ENCODE measurements at places on chromosomes 5 and 9.
A peak's percentile ranks its signal among the peaks of the same experiment; 100 is the strongest.

DNA sequence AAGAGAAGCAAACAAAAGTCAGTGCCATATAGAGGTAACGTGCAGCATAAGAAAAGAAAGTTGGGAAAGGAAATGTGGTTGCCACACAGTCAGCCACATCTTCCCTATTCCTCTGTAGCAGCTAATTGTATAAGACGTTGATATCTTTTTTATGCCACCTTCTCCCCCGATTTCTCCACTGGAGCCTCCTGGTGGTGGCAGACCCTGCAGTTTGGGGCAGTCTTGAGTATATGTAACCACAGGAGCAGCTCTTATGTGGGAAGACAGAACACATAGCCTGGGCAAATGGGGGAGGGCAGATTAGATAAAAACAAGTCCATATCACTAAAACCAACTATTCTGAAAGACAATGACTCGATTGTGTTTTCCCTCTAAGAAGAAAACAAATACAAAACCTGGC, 99.7 kb downstream of the PLCXD3 start:
- DNase-seq = no peak

GRCh38 chr5:149002053-149002452, 60.8 kb downstream of the SH3TC2 start:
- peak; percentile 99 for DNase-seq

GRCh38 chr9:123974471-123974870, 37.1 kb upstream of the LHX2 start:
- DNase-seq = no peak

DNA sequence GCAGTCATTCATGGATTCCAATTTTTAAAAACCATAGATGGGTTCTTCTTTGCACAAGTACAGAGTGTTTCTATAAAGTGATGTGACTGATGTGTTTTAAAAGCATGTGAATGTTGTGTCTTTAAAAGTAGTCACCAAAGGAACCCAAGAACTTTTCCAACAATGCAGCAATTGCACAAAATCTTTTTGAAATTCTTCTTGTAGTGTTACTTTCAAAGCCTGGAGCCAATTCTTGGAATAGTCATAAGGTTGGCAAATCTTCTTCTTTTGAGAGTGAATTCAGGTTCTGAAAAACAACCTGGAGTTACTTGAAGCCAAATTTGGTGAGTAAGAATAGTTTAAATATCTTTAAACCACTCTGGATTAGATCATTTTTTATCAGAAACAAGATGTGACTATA, 10.5 kb downstream of the GRAMD2B start:
- peak; percentile 63 for DNase-seq

GRCh38 chr9:63728287-63728686, 1556.7 kb downstream of the FOXD4L5 start:
- DNase-seq = no peak

DNA sequence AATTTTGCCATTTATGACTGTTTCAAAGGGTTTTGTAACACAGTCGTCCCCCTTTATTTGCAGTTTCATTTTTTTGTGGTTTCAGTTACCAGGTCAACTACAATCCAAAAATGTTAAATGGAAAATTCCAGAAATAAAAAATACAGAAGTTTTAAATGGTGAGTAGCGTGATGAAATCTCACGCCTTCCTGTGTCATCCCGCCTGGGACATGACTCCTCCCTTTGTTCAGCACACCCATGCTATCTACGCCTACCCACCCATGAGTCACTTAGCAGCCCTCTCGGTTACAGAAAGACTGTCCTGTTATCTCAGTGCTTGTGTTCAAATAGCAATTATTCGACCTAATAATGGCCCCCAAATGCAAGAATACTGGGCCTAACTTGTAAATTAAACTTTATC, 765.3 kb upstream of the ADAMTS16 start:
- no peak for DNase-seq

GRCh38 chr5:107639990-107640389, 30.7 kb downstream of the EFNA5 start:
- no peak for DNase-seq

DNA sequence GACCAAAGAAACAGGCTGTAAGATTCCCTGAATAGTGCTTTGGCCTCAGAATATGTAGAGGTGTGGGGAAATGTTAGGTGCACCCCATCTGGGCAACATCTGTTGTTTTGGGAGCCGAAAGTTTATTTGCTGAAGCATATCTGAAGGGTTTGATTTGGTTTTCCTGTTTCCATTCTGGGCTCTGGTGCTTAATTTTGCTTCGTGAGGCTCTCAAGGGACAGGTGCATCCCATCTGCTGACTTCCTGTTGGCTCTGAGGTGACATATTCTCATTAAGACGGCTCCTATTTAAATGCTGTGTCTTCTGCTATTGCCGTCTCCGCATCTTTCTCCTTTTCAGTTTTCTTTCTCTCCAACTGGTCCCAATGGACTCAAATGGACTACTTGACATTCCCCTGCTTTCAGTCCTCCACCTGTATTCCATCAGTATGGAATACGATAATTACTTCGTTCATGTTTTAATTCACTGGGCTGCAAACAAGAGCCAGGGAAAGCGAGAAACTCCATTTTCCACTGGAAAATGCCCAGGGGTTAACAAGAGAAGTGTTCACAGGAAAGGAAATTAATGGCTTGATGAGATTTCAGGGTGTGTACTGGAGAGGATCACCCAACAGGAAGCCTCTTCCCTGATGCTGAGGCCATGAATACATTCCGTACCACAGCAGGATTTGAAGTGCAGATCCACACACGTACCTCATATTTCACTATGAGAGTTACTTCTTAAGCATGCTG, 104.0 kb downstream of the MTX3 start:
- no peak for DNase-seq

GRCh38 chr5:179769796-179770195, 24.0 kb upstream of the LTC4S start:
- DNase-seq = no peak

GRCh38 chr9:35758475-35759050, 4.5 kb upstream of the MSMP start:
- no peak for DNase-seq

- DNase-seq = no peak
These were observed 5.3 kb upstream of the DCP2 start for GRCh38 chr5:112971276-112971675.

GRCh38 chr9:4514252-4515128, 24.2 kb downstream of the SLC1A1 start:
- no peak for DNase-seq

GRCh38 chr5:80755626-80756025, 100.8 kb upstream of the DHFR start:
- no peak for DNase-seq

DNA sequence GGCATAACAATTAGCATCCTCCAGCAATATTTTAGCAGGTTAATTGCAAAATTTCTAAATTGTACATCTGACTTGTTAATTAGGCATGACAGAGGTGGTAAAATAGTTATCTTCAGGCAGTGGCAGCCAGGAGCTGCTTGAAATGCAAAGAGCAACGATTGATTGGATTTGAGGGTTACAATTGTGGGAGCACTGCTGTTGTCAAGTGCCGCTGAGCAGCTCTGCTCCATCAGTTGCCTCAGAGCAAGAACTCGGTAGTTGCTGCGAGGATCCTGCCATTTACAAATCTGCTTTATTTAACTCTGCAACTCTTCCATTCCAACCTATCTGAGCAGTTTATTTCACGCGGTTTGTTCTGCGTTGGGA, 12.6 kb downstream of the PBX3 start:
- no peak for DNase-seq

DNA sequence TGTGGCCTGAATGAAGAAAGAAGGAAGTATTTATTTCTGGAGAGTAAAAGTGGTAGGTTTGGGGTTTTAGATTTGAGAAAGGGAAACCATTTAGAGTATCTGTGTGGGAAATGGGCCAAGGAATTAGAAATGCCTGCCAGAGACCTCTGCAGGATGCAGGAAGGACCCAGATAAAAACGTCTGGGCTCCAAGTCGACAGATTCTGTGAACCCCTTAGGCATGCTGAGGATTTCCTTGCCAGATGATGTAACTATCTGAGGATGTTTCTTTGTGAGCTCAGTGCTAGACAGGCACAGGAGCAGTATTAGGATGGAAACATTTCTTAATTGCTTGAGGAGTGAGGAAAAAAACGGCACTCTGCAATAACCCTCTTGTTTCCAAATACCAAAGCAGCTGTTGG, 251.8 kb upstream of the DMRT1 start:
- peak; percentile 9 for DNase-seq

GRCh38 chr5:108989761-108990392, 242.2 kb downstream of the FER start:
- no peak for DNase-seq

DNA sequence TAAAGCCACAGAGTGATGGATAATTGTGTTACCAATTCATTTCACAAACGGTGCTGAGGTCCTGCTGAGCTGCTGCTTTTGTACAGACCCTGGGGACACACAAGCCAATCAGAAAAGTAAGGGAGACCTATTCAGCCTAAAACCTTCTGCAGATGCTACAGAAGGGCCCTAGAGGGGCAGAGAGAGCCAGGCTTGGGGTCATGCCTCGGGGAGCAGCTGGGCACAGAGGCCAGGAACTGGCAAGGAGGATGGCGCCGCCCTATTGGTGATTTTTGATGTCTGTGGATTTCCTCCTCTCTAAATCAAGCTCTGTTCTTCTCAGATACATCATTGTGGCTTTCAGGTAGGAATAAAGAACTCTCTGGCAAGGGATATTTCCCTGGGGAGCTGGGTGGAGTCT, 181.9 kb downstream of the ZNF462 start:
- DNase-seq = no peak

DNA sequence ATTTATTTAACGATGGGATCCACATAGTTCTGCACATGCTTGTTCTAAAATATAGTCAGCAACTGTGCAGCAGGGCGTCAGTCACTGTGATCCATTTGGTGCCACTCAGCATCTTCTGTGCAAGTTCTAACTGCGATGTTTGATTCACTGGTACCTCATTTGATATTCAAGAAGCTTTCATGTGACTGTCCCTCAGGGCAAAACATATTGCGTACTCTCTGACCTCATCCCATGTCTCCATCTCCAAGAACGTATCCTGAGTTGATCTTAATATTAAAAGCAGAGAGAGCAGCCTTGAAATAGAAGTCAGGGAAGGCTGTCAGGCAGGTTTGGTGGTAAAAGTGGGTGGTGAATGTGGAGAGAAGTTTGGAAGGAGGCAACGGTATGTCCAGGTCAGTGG, 116.5 kb upstream of the ATP10B start:
- no peak for DNase-seq

- DNase-seq = peak; percentile 52
These were observed 155.9 kb upstream of the PHYKPL start for GRCh38 chr5:178388386-178389025.

DNA sequence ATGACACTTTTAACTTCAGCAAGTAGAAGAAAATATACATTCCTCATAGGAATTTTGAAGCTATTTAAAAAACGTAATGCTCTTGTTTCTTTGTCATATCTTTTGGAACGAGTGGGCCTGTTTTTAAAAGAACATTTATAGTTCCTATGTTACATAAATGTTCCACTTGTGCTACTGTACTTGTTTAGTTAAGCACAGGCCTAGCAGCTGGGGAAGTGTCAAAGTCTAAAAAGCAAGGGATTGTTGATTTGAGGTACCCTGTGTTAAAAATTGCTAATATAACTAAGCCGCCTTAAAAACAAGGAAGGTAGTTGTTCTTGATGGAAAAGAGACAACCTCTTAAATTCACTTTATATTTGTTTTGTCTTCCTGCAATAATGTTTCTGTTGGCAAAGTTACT, 27.2 kb upstream of the ELL2 start:
- DNase-seq = no peak

GRCh38 chr5:435961-436640, 6.9 kb upstream of the EXOC3 start:
- no peak for DNase-seq

- no peak for DNase-seq
These were observed 263.4 kb downstream of the SEC61B start for GRCh38 chr9:99485459-99485858.

DNA sequence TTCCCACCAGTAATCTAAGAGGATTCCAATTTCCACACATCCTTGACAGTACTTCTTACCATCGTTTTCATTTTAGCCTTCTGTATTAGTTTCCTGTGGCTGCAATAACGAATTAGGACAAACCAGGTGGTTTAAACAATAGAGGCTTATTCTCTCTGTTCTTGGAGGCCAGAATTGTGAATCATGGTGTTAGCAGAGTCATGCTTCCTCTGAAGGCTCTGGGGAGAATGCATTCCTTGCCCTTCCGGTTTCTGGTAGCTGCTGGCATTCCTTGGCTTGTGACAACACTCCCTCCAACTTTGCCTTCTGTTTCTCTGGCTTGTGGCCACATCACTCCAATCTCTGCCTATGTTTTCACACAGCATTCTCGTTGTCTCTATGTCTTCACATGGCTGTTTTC, 23.5 kb downstream of the RIGI start:
- no peak for DNase-seq

GRCh38 chr5:139389701-139390638, at the start of gene MZB1:
Gene MZB1, minus strand, starts transcription at chr5:139389913. Its CDS starts 57 bp downstream, at chr5:139389856.
- DNase-seq = no peak

GRCh38 chr9:27437652-27438373, 86.3 kb upstream of the IFNK start:
- no peak for DNase-seq

DNA sequence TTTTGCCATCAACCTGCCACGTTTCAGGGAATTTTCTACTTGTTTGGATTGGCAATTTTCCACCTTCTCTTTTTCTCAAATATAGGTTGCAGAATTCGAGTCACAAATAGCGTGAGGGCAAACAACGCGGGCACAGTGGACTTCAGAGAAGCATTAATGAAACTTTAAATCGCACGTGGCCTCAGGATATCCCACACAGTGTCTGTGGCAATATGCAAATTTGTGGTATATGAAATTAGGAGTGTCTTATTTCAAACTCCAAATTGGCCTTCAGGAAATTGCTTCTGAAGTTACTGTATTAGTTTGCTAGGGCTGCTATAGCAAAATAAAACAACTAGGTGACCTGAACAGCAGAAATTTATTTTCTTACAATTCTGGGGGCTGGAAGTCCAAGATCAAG, 91.2 kb downstream of the MTRR start:
- no peak for DNase-seq

DNA sequence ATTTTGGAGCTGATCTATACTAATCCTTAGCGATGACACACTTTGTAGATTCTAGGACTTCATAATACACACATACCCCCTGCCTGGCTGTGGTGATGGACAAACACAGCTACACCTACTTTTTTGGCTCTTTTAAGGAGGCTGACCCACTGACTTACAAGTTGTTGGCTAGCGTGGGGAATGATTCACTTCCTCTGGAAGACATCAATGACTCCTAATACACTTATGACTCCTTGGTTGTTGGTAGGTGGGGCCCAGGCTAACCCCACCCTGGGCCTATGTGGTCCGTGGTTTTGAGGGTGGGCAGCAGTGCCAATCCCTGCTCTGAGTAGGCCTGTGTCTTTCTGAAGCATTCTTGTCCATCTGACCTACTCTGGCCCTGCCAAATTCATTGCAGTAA, 144.4 kb downstream of the SLC12A2 start:
- peak; percentile 14 for DNase-seq

All from GM04503 (cell line).